ENCODE measurements at places on chromosomes 11 and 22.
A peak's percentile ranks its signal among the peaks of the same experiment; 100 is the strongest.

- no peak for DNase-seq
These were observed 81.7 kb upstream of the NARS2 start for GRCh38 chr11:78656327-78656726.

DNA sequence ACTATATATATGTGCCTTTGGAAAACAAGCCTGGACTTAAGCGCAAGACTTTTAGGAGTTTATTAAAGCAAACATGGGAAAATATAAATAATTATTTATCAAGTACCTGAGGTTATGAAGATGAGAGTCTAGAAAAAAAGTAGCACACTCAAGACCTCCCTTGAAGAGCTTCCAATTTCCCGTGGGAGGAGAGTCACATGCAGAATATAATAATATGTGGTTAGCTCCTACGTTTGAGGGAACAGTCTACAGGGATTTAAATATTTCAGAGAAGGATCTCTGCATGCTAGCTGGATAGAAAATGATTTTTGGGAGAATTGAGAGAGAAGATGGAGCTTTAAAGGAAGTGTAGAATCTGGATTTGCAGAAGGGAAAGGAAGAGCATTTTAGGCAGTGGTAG lies 183.8 kb downstream of the SWAP70 start:
- no peak for DNase-seq

- DNase-seq: no peak
These were observed 16.8 kb downstream of the SDHD start for GRCh38 chr11:112103446-112103845.

GRCh38 chr11:112498701-112499100 lies 238.0 kb upstream of the PLET1 start:
- DNase-seq: no peak

DNA sequence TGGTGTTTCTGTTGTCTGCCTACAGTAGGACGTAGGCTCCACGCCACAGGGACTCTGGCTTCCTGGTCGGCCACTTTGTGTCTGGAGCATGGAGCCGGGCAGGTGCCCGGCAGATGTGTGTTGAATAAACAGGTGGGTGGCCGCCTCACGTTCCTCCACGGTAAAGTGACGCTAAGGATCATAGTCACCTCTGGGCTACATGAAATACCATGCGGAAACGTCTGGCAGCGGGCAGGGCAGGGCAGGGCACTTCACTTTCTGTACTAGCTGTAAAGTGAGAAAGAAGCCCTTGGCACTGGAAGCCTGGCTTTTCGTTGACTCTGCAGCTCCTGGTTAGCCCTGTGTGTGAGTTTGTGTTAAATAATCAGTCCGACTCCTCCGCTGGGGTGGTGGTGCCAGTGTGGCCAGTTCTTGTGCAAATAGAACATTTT lies 52.4 kb downstream of the MCM5 start:
- no peak for DNase-seq

GRCh38 chr22:24054356-24054755 lies 43.3 kb downstream of the CABIN1 start:
- no peak for DNase-seq

DNA sequence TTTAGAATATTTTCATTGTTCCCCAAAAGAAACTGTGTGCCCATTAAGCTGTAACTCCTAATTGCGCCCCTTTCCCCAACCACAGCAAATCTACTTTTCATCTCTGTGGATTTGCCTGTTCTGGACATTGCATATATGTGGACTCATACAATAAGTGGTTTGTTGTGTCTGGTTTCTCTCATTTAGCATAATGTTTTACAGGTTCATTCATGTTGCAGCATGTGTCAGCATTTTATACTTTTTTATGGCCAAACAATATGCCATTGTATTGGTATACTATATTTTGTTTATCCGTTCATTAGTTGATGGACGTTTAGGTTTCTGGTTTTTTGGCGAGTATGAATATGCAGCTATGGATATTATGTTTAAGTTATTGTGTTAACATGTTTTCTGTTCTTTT lies 23.8 kb downstream of the NUCB2 start:
- DNase-seq: no peak

DNA sequence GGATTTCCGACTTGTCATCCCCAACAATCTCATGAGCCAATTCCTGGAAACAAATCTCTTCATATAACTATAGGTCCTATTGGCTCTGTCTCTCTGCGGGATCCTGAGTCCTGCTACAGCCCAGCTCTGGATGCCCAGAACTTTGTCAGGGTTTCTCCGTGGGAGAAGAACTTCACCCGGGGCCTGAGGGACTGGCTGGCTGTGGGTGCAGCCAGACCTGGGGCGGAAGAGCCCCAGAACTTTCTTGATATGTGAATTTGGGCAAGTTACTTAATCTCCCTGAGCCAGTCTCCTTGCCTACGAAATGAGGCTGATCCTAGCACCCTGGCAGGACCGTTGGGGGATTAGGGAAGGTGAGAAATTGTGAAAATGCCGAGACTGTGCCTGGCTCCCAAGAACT lies 6.6 kb upstream of the TRIM29 start:
- DNase-seq: no peak

- no peak for DNase-seq
These were observed 99.8 kb downstream of the ZBTB16 start for GRCh38 chr11:114159320-114159719.

- DNase-seq: no peak
These were observed 3.5 kb downstream of the IFT27 start for GRCh38 chr22:36772451-36772850.

GRCh38 chr11:20489948-20490347 lies 102.4 kb downstream of the PRMT3 start:
- DNase-seq: no peak

GRCh38 chr11:106281455-106282173 lies 204.2 kb downstream of the AASDHPPT start:
- DNase-seq: no peak

DNA sequence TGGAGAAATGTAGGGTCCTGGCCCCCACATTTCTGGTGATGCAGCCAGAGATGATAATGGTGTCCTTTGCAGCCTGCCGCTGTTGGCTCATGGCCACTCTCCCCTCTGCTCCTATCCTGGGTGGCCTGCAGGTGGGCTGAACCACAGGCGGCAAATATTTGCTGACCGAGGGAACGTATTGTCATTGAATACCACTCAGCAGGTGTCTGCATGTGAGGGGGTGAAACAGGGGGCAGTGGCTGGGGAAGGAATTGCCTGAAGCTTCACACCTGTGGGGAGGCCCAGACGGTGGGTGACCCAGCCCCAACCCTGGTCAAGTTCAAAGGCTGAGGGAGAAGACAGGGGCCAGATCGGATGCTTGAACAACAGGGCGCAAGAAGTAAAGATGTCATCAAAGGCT lies 73.3 kb upstream of the WNT11 start:
- DNase-seq: peak; percentile 37

DNA sequence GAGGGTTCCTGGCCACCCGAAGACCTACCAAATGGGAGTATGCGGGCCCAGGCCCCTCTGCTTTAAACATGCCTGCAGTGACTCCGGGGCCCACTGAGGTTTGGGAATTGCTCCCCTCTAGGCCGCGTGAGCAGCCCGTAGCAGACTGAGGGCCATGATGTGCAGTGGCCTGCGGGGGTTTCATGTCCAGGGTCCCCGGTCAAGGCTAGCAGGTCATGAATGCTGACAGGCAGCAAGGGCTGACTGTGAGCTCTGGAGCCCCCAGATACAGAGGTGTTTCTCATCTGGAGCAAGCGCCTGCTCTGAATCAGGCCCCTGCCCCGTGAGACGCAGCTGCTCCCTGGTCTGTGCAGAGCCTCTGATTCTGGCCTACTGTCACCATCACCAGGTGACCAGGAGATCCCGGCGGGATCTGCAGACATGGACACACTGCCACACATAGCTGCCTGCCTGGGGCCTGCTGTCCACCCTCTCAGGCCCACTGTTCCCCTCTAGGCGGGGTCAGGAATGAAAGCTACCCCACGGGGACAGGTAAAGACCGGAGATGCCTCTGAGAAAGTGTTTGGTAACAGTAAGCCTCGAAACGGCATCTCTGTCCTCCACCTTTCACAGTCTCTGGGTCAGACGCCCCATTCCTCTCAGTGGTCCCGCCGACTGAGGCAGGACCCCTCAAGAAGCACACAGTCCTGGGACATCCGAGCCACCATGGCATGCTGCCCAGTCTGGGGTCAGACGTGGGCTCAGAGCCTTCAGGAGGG lies 73.3 kb downstream of the PARVB start:
- DNase-seq: no peak

- DNase-seq: peak; percentile 0
These were observed 95.6 kb downstream of the LDLRAD3 start for GRCh38 chr11:36039471-36039870.

- DNase-seq: peak; percentile 53
These were observed 30.1 kb upstream of the OAF start for GRCh38 chr11:120180551-120181232.

DNA sequence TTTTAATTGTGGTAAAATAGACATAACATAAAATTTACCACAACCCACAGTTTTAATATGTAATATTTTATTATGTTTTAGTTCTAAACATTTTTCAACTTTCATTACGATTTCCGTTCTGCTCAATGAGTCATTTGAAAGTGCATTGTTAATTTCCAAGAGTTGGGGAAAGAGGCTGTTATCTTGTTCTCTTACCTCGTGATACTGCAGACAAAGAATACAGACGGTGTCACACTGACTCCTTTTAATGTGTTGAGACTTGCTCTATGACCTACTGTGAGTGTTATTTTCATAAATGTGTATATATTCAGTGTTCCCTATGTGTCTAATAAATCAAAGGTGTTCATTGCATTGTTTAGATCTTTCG lies 10.8 kb upstream of the RAC2 start:
- no peak for DNase-seq

- peak; percentile 55 for DNase-seq
These were observed 751 bp downstream of the ARFGAP3 start for GRCh38 chr22:42856179-42856864.

DNA sequence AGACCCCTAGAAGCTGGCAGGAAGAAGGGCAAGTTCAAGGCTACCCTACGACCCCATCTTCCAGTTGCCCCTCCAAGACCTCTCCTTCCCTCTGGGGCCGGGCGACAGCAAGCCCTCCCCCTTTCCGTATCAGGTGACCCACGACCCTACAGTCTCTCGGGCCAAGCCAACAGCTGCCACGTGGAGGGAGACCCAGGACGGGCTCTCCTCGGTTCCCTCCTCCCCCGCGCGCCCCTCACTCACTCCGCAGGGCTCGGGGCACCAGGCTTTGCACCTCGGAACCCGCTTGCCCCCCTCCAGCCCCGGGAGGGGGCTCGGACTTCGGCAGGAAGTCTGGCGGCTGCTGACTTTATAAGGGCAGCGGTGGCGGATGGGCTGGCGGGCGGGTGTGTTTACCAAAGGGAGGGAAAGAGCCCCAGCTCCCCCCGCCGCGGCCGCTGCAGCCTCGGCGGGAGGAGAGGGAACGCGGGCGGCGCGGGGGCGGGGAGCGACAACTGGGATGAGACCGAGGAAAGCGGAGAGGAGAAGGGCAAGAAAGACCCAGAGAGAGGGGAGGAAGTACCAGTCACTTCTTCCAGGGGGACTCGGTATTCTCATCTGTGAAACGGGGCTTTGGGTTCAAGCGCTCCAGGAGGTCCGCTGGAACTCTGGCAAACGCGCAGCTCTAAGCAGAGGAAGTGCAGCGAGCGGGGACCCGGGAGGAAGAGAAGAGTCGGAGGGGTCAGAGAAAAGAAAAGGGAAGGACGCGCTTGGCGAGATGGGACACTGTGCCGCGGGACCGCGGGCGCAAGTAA lies 767 bp downstream of the SLC43A1 start:
- DNase-seq: peak; percentile 80

DNA sequence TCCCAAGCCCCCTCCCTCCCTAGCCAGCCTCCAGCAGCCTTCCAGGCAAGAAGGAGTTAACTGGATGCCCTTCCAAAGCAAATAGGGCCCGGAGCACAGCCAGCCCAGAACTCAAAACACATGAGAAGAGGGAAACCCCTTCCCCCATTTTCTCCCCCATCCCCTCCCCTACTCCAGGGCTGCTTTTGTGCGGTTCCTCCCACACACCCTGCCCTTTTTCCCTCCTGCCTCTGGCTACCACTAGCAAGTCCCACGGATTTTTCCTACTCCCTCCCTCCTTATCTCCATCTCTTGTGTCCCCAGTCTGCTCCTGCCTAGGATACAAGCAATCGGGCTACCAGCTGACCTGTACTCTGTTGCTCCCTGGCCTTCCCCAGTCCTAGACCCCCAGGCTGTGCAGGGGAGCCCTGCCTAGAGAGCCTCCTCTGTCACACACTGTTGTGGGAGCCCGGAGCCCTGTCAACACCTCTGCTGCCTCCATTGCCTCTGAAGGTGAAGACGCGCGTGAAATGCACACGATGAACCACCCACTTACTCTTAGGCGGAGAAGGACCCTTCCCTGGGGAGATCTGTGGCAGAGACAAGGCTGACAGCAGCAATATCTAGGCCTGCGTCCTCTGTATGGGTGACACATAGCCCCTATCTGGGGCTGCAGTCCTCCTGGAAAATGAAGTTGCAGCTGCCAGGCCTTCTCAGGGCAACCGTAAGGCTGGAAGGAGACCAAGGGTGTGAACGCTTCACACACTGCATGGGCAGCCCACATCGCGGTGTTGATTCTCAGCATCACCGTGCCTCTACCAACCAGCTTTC lies 282.8 kb downstream of the MN1 start:
- DNase-seq: peak; percentile 13

DNA sequence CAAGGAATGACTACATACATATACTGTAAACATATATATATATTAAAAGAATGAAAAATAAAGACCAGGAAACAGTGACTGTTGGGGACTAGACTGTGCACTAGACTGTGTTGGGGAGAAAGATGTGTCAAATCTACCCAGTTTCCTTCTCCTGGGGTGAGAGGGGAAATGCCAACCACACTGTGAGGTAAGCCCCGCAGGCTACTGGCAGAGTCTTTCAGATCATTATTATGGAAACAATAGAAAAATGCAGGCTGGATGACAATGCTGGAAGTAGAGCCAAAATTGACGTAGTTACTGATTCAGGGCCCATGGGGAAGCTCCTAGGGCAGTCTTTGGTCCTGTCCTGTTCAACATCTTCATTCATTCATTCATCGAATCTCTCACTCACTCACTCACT lies 101.4 kb downstream of the C11orf58 start:
- DNase-seq: no peak

DNA sequence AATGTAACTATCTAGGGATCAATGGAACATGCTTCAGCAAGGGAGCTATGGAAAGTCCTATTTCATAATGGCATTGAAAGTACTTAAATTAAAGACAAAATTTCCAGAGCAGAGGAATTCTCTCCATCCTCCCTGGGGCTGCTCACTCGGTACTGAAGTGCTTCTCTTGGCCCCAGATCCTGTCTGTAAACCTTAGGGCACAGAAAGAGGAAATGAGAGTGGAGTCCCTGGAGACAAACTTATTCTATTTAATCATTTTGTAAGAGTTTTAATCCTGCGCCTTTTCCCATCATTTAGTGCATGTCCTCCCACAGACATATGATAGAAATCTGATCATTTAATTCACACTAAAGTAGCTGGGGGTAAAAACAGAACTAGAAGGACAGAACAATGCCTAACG lies 20.9 kb upstream of the PAMR1 start:
- no peak for DNase-seq

Measured in GM23338 (cell line).